NCI-H1694 treated with DMSO at 0.1 percent for 48 hours (cell line): ENCODE measurements at places on chromosomes 6 and 20.

- DNase-seq = peak; percentile 44
Measured at GRCh38 chr20:24965065-24965919, 16.2 kb downstream of the CST7 start.

DNA sequence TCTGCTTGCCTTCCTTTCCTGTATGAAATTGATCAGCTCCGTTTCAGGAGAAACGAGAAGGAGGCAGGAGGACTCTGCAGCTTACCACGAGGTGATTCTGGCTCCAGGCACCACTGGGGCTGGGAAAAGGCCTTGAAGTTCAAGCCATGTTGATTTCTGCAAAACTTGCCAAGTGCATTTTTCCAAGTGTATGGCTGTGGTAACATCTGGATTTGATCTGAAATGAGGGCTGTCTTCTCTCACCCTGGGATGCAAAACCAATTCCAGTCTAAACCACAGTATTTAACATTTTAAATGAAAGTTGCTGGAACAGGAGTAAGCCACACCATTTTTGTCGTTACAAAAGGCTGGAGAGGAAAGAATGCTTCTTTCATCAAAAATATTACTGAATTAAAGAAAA is 36.1 kb upstream of the FAM210B start:
- no peak for DNase-seq

GRCh38 chr6:28335564-28336283 is at the start of gene ZSCAN31:
Gene ZSCAN31 (minus strand): TSS chr6:28336148. CDS start chr6:28329683, 6,465 bp downstream.
- DNase-seq = peak; percentile 74

DNA sequence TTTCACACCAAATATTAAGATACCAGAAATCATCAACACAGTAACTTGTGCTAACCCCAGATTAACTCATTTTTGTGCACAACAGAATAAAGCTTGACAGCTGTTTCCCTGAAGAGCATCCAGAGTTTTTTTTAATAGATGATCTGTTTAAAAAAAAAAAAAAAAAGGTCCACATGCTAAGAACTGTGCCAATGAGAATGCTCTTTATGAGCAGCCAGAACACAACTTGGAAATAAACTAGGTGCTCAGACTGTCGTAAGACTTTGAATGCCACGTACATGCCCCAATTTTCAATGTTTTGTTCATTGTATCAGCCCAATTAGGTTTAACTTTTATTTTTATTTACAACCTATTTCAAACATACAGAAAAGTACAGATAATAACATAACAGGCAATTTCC is 47.3 kb downstream of the STAU1 start:
- DNase-seq = peak; percentile 31

DNA sequence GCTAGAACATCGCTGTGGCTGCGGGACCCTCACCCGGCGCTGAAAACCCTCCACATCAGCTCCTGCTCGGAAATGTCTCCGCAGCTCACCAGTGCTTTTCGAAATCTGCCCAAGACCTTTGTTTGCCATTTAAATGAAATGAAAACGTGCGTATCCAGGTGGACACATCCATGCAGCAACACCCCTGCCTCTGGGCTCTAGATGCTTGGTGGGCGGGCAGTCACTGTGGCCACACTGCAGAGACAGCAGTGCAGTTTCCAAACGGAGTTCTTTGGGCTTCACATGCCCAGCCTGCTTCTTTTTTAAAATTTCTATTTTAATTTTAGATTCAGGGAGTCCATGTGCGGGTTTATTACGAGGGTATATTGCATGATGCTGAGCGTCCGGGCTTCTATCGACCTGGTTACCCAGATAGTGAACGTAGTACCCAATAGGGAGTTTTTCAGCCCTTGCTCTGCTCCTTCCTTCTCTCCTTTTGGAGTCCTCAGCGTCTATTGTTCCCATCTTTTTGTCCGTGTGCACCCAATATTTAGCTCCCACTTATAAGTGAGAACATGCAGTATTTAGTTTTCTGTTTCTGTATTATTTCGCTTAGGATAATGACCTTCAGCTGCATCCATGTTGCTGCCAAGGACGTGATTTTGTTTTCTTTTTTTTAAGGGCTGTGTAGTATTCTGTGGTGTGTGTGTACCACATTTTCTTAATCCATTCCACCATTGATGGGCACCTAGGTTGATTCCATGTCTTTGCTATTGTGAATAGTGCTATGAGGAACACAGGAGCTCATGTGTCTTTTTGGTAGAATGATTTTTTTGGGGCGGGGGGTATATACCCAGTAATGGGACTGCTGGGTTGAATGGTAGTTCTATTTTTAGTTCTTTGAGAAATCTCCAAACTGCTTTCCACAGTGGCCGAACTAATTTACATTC is 4.8 kb upstream of the TUBB2B start:
- DNase-seq = peak; percentile 58

- no peak for DNase-seq
Measured at GRCh38 chr6:142332393-142333098, 30.7 kb downstream of the ADGRG6 start.

GRCh38 chr20:58688840-58689239 is 3.8 kb upstream of the NPEPL1 start:
- peak; percentile 40 for DNase-seq

GRCh38 chr6:160247457-160247883 is 11.2 kb downstream of the SLC22A2 start:
- no peak for DNase-seq

- DNase-seq = no peak
Measured at GRCh38 chr6:79783670-79784394, 152.7 kb downstream of the SH3BGRL2 start.

DNA sequence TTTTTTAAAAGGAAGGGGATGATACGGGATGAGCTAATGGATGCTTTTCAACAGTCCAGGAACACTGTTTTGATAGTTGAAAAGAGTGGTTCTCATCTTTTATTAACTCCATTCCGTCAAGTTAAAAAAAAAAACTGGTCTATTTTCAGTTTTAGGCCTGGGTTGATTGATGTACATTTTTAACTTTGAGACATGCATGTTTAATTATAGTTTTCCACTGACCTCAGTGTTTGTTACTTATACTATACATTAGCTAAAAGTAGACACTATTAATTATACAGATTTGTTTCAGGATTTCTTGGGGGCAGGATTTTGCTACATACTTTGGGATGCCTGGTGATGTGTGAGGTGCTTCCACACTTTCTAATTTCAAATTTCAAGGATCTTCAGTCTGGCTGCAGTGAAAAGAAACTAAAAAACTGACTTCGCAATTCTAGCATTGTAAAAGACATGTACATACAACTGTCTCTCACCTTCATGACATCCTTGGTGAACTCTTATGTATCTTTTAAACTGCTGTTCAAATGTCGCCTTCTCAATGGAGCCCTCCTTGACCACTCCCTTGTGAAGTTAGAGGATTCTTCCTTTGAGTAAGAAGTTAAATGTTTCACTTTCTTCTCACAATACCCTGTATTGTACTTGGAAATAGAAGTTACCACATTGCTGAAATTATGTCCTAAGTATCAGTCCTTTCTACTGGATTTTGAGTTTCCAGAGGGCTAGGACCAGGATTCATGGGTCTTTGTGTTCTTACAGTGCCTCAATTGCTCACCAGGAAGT is 101.7 kb downstream of the TSHZ2 start:
- no peak for DNase-seq

GRCh38 chr6:109304284-109305015 is 77.8 kb downstream of the CD164 start:
- DNase-seq = no peak
